Activated CD4-positive, alpha-beta T cell treated with anti-CD3 and anti-CD28 coated beads, Interleukin-2, amount 50 U/mL, for 48 hours (primary cell): ENCODE measurements at places on chromosomes 12 and 14.
A peak's percentile ranks its signal among the peaks of the same experiment; 100 is the strongest.

DNA sequence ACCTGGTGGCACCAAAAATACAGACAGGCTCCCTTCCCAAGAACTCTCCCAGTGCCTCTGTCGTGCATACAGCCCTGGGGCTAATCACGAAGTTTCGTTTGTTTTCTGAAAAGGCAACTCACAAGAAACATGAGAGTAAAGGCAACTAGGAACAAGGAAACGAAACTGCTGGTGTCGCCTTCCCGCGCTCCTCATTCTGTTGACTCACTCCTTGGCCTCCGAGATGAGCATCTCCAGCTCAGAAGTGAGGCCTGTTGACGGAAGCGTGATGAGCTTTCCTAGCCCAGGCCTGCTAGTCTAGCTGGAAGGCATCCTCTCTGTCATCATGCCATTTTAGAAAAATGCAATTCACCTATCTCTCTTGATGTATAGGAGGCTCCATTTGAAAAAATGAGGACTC is 50.5 kb downstream of the TTC9 start:
- DNase-seq = no peak

DNA sequence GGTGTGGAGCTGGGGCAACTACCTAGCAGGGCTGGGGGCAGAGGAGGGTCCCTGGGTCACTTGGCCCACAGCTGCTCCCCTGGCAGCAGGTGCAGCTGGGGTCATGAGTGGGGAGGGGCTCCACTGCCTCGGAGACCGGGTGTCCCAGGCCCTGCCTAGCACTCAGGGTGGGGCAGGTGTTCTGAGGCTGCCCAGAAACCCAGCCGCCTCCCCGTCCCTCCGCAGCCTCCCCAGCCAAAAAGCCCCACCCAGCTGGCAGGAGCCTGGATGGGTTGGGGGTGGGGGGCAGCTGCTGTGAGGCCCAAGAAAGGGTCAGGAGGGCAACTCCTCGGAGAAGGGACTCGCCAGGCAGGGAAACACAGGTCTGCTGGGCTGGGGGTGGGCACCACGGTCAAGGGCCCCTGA is 11.2 kb downstream of the AHNAK2 start:
- DNase-seq = no peak

GRCh38 chr12:26214121-26214520 is 18.7 kb downstream of the SSPN start:
- no peak for DNase-seq

GRCh38 chr14:69441948-69442347 is 42.6 kb upstream of the PLEKHD1 start:
- DNase-seq = no peak

DNA sequence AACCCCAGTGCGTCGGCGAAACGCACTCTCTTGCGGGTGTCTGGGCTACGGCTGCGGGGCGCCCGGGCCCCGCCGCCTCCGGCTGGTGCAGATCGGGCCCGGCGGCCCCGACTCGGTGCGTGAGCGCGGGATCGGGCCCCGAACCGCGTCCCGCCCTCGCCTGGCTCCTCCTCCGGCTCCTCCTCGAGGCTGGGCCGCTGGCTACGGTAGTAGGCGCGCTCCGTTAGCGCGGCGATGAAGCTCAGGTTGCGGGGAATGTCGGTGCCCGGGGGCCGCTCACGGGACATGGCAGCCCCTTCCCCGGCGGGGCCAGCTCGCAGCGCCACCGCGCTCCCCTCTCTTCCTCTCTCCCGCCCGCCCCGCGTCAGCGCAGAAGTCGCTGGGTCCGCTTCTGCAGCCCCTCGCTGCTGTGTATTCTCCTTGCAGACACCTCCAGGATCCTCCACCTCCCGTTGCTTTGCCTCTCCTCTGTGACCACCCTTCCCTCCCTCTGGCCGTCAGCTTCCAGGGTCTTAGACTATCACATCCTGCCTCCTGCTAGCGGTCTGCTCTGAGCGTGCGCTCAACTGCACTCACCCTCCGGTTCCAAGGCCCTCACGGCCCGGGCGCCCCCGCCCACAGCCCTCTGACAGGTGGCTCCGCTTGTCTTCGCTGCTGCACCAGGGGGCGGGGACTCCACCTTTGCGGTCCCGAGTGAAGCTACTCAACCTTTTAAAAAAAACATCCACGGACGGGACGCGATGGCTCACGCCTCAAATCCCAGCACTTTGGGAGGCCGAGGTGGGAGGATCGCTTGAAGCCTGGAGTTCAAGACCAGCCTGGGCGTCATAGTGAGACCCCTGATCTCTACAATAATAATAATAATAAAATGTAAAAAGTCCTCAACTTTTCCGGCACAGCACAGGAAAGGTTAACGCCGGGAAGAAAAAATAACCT is at the start of gene PPP1R3E:
TSS of gene PPP1R3E (minus strand) at position 570 of the 936 bp plus-strand sequence. CDS start at position 287, 283 bp downstream.
- DNase-seq = peak; percentile 93

DNA sequence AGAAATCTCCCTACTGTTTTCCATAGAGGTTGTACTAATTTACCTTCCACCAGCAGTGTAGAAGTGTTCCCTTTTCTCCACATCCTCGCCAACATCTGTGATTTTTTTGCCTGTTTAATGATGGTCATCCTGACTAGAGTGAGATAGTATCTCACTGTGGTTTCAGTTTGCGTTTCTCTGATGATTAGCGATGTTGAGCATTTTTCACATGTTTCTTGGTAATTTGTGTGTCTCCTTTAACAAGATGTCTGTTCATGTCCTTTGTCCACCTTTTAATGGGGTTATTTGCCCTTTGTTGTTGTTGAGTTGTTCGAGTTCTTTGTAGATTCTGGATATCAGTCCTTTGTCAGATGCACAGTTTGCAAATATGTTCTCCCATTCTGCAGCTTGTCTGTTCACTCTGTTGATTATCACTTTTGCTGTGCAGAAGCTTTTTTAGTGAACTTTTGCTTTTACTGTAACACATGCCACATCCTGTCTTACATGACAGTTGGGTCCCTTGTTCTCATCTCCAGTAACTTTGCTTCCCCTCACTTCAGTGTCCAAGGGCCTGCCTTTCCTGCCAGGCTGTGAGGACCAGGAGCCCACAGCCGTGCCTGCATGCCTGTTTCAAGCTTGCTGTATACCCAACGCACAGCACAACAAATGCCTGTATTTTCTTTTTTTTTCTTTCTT is 64.9 kb downstream of the SPRING1 start:
- DNase-seq = no peak

DNA sequence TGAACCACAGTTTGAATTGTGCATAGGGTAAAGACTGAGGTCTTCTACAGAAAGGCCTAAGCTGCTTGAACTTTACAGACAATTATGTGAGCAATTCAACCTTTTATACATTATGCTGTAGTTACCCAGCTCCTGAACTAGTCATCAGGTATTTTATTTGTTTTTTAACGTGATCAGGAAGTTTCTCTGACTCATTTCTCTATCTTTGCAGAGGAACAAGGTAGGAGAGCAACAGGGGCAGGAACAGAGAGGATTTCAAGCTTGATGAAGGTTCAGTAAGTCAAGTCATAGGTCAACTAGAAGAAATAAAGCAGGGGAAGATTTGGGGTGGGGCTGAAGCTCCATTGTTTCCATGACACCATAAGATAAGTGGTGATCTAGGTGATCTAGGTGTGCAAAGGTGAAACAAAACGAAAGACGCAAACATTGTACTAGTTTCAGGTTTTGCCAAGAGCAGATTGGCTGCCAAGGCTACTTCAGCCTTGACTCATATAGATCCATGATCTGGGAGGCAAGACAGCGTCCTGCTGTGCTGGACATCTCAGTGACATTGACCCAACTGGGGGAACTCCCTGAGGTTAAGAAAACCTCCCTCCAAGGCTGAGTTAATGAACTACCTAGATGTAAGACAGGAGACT is 198.1 kb downstream of the DAD1 start:
- DNase-seq = no peak

DNA sequence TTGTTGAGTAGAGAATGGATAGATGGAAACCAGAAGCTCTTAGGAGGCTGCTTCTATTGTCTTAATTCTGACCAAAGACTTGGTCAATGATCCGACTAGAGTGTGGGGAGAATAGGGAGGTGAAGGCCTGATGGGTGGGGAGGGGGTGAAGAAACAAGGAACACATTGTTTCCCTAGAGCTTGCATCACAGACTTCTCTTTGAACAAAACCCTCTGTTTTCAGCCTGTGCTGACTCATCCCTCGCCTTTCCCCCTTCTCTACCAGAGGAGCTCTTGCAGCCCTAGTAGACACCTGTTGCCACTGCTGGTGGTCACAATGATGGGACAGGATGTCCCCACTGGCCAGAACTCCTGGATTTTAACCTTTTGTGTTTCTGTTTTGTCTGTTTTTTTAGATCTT is 46.8 kb upstream of the CISTR start:
- DNase-seq = no peak

- no peak for DNase-seq
Measured at GRCh38 chr12:114744691-114745090, 60.7 kb upstream of the TBX3 start.

GRCh38 chr14:30389134-30389876 is 169.7 kb upstream of the G2E3 start:
- no peak for DNase-seq

- no peak for DNase-seq
Measured at GRCh38 chr14:38171197-38171596, 36.5 kb upstream of the SSTR1 start.

- no peak for DNase-seq
Measured at GRCh38 chr12:123898673-123899072, 74.0 kb downstream of the CCDC92 start.

- DNase-seq = no peak
Measured at GRCh38 chr14:64654901-64655300, 49.3 kb upstream of the PLEKHG3 start.

- no peak for DNase-seq
Measured at GRCh38 chr14:25626986-25627385, 577.0 kb upstream of the STXBP6 start.

- no peak for DNase-seq
Measured at GRCh38 chr12:126676434-126676833, 1590.5 kb upstream of the TMEM132C start.
